Activated CD4-positive, alpha-beta T cell treated with anti-CD3 and anti-CD28 coated beads for 48 hours (primary cell): ENCODE measurements at places on chromosomes 3 and 15.

GRCh38 chr3:40309925-40310695, 603 bp downstream of the EIF1B start:
- DNase-seq: peak; percentile 46

- DNase-seq: no peak
Measured at GRCh38 chr3:25460751-25461150, 32.7 kb downstream of the RARB start.

DNA sequence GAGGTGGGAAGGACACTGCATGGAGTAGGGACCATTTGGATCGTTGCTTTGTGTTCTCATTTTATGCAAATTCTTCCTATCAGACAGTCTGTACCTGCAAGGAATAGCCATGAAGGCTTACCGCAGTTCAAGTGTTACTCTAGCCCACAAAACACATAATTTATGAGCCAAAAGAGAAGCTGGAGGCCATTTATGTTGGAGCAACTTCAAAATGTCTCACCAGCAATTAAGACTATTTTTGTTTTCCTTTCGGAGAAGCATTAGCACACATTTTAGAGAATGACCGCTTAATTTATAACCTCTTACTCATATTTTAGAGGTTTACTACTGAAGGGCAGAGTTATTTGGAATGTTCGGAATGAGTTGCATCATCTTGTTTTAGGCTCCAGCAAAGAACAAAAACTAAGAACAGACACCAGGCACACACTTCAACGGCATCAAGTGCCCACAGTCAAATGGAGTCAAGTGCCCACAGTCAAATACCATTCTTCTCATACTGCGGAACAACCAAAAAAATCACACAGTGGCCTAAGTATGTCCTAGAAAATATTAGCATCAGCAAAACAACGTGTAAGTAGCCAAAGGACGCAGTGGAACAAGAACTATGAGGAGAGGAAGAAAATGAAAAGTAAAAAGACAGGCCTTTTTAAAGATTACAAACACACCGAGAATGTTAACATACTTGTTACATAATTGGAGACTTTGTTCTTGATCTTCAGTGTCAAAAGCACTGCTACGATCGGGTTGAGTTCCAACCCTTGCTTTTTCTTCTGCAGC, 17.5 kb upstream of the GOLGA8J start:
- DNase-seq: no peak

DNA sequence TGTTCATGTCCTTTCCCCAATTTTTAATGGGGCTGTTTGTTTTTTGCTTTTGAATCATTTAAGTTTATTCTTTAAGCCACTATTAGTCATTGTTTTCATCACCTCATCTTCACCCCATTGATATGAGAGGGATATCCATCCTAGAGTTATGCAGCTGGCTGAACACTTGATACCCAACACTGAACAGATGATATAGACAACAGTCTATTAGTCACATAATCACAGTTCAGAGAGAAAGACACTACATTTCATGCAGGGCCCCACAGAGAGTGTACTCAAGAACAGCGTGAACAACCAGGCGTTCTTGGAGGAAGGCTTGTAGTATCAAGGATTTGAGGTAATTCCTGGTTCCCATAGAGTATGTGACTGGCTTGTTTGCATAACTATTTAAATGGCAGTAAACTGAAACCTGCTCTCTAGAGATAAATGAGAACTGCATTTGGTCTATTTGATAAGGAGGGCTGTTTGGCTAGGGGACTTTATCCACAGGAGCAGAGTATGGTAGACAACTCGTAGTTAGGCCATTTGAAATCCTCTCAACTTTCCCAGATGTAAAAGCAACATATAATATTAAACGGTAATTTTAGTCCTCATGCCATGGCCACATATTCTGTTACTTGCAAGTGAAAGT, 618.7 kb downstream of the SI start:
- no peak for DNase-seq

GRCh38 chr3:65836047-65836446, 202.7 kb downstream of the MAGI1 start:
- DNase-seq: no peak

DNA sequence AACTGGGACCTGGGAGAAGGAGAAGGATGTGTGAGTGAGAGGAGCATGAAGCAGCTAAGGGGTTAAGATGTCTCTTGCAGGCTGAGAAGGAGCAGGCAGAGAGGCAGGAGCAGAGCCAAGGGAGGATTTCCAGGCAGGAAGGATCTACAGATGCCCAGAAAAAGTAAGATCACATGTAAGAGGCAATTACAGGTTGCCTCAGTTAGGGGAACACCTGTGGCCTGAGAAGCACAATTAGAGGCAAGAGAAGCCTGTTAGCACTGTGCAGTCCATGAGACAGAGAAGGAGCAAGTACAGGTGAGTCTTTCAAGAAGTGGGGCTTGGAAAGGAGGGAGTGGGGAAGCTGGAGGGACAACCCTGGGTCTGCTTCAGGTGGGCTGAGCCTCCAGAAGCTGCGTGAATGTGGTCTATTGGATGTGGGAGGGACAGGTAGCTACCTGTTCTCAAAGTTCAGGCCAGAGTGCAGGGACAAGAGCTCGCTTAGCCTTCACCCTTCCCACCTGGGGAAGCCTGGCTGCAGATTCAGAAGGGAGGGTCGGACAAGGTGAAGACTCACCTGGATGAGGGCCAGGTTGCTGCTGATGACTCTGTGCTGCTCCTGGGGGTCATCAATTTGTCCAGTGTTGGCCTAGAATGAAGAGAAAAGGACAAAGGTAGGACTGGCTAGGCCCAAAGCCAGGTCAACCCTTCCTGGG, 50.7 kb downstream of the SLC41A3 start:
- DNase-seq: no peak

DNA sequence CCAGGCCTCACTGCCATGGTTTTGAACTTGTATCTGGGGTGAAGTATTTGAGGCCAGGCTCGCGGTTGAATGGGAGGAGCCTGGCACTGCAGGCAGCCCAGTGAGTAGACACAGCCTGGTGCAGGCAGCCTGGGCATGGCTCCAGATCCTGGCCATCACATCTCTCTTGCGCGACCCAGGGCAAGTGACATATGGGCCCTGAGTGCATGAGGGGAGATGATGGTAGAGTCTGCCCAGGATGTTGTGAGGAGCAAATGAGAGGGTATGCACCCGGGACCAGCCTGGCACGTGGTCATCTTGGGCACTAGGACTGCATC, 103.5 kb downstream of the TBC1D2B start:
- DNase-seq: no peak

DNA sequence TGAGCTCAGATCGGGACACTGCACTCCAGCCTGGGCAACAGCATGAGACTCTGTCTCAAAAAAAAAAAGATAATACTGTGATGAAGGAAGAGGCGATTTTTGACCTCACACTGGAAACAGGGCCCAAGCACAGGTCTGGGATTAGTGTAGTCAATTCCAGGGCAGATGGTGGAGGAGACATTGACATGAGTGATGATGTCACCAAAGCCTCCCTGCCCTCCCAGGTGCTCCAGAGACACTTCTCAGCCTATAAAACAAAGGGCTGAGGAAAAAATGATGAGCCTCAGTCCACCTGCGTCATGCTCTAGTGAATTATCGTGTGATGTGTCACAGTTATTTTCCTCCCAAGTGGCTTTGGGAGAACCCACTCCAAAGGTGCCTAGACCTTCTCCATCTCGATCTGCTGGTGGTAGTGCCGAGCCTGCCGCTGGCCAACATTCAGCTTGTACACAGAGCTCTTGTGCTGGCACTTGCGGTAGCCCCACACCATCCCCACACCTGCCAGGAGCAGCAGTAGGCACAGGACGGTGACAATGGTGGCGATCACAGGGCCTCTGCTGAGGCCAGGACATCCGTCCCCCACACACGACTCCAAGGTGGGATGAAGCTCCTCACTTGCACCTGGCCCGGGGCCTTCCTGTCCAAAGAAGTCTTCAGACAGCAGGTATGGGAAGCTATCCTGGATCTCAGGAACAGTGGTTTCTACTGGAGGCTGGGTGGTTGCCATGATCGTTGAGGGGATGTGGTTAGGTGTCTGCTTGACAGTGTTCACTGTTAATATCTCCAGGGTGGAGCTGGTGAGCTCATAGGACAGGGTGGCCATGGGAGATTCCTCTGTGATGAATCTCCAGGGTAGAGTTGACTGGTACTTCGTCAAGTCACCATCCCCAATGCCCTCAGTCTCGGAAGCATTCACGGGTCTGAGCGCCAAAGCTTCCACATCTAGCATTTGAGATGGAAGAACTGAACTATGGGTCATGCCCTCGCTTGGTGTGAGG, 38.8 kb downstream of the CRTAP start:
- DNase-seq: no peak

DNA sequence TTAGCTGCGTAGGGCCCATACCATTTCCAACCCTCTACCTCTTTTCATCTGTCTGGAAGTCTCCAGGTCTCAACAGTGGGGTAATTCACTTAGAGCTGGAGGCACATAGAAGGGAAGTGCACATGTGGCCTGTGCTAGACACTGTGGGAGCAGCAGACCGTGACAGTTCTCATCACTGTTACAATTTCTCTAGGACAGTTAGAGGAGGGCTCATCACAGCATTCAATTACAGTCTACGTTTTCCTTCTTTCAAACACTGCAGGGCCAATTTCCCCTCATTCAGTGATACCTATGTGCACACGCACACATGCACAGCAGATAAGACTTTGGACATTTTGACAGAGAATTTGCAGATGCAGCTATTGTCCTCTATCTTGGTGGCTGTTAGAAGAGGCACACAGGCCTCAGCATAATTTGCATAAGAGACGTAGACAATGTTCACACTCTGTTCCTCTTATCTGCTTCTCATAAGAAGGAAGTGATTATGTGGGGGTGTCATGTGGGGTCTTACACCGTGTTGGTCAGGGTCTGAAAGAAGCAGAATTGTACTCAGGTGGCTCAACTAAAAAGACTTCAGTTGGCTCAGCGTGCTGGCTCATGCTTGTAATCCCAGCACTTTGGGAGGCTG, 12.6 kb upstream of the HRG start:
- DNase-seq: no peak

GRCh38 chr3:85603378-85603777, 644.6 kb downstream of the CADM2 start:
- no peak for DNase-seq

DNA sequence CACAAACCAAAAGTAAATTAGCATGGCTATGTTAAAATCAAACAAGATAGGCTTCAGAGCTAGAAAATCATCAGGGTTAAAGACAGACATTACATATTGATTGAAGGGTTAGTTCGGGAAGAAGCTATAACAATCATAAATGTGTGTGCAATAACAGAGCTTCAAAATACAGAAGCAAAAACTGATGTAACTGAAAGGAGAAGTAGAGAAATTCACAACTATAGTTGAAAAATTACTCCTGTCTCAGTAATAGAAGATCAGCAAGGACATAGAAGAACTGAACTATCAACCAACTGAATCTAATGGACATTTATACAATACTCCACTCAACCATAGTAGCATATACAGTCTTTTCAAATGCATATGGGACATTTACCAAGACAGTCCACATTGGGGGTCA, 59.4 kb downstream of the MCTP2 start:
- no peak for DNase-seq

DNA sequence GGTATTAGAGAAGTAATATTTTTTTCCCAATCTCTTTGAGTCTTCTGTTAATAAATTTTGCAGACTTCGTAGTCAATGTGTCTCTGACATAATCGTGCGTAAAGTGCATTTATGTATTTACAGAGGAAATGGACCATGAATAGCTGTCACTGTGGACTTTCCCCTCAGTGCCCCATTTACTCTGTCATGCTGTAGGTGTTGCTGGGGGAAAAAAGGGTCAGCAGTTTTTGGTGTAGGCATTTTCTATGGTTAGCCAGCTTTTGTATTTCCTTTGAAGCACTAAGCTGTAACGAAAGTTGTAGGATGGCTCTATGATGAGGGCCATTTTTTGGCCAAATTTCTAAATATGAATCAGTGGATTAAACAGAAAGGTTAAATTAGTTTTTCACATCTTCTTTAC, 598.4 kb downstream of the FGF12 start:
- no peak for DNase-seq

- DNase-seq: no peak
Measured at GRCh38 chr15:75544359-75544758, 34.8 kb downstream of the PTPN9 start.

- DNase-seq: no peak
Measured at GRCh38 chr3:23663661-23664186, 142.0 kb upstream of the UBE2E1 start.

DNA sequence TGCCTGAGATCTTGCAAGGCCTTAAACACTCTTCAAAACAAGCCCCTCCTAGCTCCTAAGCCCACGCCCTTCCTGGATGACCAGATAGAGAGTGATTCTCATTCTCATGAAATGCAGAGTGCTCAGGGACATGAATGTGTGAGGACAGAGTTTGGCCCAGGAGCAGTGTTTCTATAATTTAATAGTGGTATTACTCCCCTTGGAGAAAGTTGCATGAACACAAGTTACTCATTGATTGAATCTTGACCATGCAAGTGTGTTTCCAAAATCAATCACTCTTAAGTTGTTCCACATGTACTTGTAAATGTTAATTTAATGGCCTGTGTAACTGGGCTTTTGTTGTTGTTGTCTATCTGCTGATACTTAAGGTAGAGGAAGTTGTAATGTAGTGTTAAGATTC, 181.6 kb downstream of the ADAMTSL3 start:
- no peak for DNase-seq

DNA sequence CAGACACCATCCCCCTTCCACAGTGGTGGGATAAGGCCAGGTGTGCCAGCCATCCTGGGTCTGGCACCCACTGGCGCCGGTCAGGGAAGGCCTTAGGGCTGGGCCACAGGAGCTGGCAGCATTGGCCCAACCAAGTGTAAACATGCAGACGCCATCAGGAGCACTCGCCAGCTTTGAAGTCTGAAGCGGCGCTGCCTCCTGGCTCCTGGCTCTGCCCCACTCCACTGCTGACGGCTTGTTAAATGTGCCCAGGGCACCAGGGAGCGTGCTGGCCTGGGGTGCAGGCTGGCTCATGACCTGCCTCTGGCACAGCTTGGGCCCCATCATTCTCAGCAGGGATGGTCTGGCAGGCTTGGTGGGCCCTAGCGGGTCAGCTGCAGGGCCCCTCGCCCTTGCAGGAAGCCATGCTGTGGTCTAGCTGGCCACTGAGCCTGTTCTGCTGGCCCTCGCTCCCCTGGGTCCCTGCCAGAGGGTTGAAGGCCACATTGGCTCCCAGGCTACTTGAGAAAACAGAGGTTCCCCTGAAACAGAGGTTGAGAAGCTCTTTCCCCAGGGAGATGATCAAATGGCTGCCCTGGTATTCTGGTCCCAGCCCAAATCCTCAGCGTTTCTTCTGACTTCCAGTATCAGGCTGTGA, 116.6 kb downstream of the DNAJB8 start:
- no peak for DNase-seq

- no peak for DNase-seq
Measured at GRCh38 chr3:117114517-117115265, 405.1 kb downstream of the TUSC7 start.
